Stimulated activated CD4-positive, alpha-beta T cell treated with anti-CD3 and anti-CD28 coated beads, Interleukin-4, amount 100 ng/mL, for 24 hours (primary cell): ENCODE measurements at places on chromosomes 3 and 15.

DNA sequence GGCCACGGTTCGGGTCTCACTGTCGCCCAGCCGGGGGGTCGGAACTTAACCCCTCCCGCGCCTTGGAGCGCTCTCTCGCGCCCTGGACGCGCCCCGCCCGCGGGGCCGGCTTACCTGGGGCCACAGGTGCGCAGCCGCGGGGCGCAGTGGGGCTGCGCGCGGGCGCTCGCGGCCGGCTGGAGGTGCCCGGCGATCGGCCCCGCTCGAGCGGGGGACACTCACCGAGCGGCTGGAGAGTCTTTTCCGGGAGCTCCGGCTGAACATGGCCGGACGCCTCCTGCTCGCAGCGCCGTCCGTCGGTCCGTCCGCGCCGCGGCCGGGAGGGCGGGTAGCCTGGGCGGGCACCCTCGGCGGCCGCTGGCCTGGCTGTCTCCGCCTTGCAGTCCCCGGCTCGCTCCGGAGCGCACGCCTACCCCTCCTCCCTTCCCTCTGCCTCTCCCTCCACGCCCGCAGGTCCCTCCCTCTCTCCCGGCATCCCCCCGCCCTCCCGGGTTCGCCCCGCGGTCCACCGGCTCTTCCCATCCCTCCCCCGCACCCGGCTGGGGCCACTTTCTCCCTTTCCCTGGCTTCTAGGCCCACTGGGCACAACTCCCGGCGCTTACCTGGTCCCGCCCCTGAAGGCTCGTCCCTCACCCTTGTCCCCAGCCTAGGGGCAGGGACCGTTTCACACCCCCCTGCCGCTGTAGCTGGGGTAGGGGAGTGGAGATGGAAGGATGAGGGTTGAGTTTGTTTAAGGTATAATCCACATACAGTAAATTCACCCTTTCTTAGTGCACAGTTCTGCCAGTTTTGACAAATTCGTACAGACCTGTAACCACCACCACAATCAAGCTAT is 220.1 kb upstream of the PRICKLE2 start:
- no peak for DNase-seq

DNA sequence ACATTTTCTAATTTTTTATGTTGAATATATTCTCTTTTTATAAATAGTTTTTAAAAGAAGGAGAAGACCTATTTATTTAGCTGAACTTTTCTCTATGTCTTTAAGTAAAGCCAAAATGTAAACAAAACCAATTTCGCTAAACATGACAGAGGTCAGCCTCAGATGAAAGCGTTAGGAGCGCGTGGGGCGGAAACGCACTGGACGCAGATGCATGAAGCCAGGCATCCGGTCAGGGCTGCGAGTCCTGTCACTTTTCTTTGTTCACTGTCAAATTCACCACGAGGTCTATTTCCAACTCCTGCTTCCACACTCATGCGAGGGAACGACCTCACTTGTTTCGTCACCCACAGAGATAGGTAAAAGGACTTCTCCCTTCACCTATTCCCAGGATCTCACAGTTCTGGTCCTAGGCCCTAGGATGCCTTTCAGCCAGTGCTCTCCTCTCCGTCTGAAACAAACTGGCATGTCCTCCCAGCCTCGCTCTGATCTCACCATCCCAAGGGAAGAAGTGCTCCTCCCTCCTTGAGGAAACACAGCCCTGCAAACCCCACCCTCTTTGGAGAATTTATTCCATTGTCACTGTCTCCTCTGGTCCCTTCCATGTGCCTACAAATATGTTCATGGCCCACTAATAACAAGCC is 57.9 kb downstream of the ITGB5 start:
- no peak for DNase-seq

DNA sequence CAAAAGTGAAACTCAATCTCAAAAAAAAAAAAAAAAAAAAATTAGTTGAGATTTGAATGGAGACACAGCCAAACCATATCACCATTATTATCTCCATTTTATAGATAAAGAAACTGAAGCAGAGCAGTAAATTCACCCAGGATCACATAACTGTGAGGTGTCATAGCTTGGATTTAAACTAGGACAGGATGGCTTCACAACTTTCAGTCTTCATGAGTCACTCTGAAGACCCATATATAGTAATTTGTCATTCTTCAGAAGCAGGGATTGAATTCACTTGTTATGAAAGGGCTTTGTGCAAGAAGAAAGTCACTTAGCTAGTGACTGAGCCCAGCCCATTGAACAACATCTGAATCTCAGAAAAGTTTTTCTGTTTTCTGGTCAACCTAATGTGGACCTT is 60.5 kb upstream of the LRIG1 start:
- DNase-seq = no peak

GRCh38 chr3:100454677-100455076 is 37.7 kb upstream of the TMEM45A start:
- DNase-seq = no peak

- DNase-seq = no peak
Measured at GRCh38 chr3:176351408-176351807, 845.9 kb downstream of the TBL1XR1 start.

DNA sequence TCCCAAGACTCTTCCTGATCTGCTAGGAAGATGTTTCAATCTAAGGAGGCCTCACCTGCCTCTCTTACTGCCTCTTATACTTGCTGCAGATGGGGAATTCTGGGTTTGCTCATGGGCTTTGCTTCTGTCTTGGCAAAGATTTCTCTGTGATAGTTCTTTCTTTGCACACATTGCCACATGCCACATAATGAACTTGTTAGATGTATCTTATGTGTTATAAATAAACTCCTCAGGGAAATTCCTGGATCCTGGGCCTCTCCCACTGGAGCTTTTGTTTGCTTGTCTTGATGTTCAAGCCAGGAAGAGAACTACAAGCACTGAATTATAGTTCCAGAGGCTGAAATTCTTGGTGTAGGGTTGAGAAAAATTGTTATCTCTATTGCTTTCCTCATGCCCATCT is 12.2 kb downstream of the RTP1 start:
- no peak for DNase-seq

- DNase-seq = no peak
Measured at GRCh38 chr15:42083916-42084315, 10.4 kb downstream of the PLA2G4D start.

DNA sequence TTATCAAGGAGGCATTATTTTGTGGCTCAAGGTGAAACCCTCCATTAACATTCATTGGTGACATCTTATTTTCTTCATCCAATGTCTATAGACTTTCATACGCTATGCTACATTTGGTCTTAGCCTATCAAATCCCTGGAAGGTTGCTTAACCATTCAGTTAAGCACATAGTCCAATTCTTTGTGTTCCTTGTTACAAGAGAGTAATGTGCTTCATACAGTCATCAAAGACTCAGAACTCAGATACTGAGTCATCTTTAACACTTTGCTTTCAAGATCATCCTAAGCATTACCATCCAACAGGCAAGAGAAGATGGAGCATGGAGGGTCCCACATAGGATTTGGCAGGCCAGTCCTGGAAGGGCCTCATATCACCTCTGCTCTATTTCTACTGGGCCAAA is 1202.1 kb downstream of the ROBO1 start:
- no peak for DNase-seq

DNA sequence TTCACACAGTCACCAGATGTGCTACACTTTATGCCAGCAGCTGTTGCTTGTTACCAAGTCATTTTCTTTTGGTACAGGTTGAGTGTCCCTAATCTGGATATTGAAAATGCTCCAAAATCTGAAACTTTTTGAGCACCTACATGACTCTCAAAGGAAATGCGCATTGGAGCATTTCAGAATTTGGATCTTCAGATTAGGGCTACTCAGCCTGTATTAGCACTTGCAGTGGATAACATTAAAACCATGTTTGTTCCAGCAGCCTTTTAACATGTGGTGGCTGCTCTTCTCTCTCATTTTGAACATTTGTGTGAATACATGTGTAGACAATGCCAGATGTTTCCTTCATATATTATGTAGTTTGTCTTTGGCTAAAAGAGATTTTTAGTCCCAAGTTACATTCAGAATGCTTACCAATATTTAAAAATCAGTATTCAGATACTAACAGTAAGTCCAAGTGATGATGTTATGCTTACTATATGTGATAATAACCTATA is 230.9 kb upstream of the UBE2E1 start:
- DNase-seq = no peak

- DNase-seq = no peak
Measured at GRCh38 chr3:143525408-143525807, 322.9 kb downstream of the SLC9A9 start.

DNA sequence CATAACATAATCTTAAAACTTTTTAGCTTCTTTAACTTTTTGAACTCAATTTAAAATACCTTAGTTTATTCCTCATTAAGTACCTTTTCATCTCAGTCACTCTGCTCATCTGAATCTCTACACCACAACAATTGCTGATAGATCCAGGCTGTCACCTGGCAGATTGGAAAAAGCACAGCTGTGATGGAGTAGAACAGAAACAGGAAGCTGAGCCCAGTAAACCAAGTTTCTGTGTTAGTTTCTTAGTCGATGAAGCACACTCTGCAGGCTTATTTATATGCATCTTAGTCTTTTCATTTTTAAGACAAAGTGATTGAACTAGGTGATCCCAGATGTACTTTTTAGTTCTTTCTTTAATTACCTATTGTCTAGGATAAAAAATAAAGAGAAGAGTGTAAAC is 1398.0 kb upstream of the ALCAM start:
- no peak for DNase-seq

DNA sequence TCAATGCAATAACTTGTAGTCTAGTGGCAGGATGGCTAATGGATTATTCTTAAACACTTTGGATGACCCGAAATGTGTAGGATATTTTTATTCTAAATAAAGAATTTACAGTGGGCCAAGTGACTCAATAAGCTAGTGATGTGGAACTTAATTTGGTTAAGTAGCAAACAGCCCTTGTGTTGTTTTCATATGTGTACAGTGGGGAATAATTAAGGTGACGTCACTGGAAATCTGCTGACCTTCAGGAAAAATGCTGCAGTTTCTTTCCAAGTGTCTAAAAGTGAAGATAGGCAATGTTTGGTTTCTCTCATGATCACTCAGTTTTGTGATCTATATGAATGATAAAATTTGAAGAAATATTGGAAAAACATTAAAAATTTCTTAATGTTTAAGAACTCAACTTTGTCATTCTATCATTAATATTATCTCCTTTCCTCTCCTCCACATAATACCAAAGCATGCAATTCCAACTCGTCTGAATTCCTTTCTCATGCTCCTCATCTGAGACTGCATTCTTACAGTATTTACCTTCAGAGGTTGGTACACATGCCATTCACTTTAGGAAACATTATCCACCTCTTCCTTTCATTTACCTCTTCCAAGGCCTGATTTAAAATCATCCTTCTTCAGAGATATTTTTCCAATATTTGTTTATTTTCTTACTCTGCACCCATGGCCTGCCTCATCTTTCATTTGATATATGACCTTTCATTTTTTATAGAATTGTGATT is 414.6 kb upstream of the ARPP21 start:
- DNase-seq = no peak

DNA sequence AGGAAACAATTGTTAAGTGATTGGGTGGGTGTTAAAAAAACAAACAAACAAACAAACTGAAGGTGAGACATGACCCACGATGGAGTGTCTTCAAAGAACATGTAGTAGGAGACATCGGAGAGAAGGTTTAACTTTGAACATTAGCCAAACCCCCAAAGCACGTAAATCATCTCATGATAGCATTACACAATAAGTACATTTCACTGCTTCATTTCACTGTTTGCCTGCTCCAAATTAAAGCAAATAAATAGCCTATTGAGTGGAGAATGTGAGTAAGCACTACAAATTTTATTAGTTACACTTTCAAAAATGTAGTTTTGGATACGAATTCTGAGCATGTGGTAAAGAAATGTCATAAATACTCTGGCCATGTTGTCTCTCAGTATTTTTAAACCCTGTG is 287.0 kb downstream of the SI start:
- DNase-seq = no peak

- DNase-seq = peak; percentile 8
Measured at GRCh38 chr3:71930056-71930991, 145.4 kb upstream of the PROK2 start.

GRCh38 chr3:135997554-135998320 is 32.2 kb downstream of the PPP2R3A start:
- no peak for DNase-seq

- no peak for DNase-seq
Measured at GRCh38 chr3:4738737-4739274, 240.4 kb upstream of the BHLHE40 start.

DNA sequence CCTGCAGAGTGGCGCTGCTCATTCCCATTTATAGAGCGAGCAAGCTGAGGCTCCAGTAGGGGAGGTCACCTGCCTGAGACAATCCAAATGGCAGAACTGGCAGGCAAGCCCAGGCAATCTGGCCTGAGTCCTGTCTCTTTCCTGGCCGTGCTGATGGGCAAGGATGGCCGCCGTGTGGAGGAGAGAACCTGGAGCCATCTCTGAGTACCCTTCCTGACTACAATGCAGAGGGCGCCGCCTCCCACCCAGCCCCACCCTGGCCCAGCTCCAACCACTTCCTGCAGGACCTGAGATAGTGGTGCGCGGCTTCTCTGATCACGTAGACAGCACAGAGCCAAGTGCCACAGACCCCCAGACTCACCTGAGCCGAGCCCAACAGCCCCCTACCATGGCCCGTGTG is 7.0 kb downstream of the TLR9 start:
- DNase-seq = no peak

- DNase-seq = no peak
Measured at GRCh38 chr15:29102911-29103823, 166.5 kb downstream of the NSMCE3 start.

- DNase-seq = no peak
Measured at GRCh38 chr3:105322570-105323273, 44.0 kb upstream of the ALCAM start.

DNA sequence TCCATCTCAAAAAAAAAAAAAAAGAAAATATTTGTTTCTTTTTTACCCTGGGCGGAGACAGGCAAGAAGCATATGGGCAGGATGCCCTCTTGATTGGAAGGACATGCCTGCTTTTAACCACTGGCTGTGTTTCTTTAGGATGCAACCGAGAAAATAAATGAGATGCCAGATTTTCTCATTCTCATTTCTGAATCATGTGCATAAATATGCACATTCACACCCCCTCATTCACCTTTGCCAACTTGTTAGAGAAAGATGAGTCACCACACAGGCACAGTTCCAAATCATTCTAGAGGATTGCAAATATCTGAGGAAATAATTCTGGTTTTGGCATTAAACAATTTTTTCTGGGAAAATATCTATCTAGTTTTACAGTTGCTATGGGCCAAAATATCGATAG is 3.3 kb downstream of the LIPH start:
- peak; percentile 9 for DNase-seq

DNA sequence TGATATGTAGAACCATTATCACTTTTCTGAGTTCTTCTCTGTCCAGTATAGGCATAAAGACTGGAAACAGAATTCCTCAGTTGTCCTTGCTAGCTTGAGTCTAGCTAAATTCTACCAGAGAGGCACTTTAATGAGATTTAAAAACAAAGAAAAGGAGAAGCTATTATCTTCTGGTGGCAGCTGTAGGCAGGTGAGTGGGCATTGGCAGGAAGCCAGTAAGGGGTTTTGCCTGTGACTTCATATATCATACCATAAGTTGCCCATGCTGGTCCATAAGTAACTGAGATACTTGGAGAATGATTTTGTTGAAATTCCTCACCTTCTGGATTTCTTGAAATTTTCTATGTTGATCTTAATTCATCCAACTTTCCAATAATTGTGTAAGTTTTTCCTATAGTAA is 402.3 kb upstream of the TGFBR2 start:
- DNase-seq = no peak

GRCh38 chr15:69219690-69220089 is 59.3 kb downstream of the GLCE start:
- no peak for DNase-seq
